ENCODE measurements at places on chromosomes 11 and 22.

DNA sequence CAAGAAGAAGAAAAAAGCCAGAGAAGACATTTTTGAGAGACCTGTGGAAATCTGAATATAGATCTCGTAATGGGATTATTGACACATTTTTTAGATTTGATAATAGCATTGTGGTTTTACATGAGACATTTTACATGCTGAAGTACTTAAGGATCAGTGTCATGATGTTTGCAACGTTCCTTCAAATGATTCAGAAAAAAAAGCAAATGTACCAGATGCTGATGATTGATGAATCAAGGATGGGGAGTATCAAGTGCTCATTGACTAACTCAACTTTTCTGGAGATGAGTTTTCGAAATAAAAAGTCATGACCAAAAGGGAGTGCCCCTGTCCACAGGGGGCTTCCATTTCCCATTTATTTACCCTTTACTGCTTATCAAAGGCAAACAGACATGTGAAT lies 207.0 kb upstream of the SORL1-AS1 start:
- peaks cover 7% of the 10 kb centered on the region for H3K27me3 ChIP-seq
- no peak overlapping the region for H3K27ac ChIP-seq
- DNase-seq, result no peak
- no peaks in the 10 kb centered on the region for H3K36me3 ChIP-seq

GRCh38 chr11:43573873-43574272 lies 106.7 kb upstream of the HSD17B12 start:
- no peak overlapping the region for H3K27ac ChIP-seq
- peaks cover 76% of the 10 kb centered on the region for H3K27me3 ChIP-seq
- no peaks in the 10 kb centered on the region for H3K36me3 ChIP-seq
- no peak for DNase-seq
- no peaks in the 10 kb centered on the region for H3K4me1 ChIP-seq

- peaks cover 8% of the 10 kb centered on the region for H3K4me1 ChIP-seq
- H3K36me3 ChIP-seq, result no peaks in the 10 kb centered on the region
Measured at GRCh38 chr11:77140231-77140851, 12.3 kb downstream of the MYO7A start.

DNA sequence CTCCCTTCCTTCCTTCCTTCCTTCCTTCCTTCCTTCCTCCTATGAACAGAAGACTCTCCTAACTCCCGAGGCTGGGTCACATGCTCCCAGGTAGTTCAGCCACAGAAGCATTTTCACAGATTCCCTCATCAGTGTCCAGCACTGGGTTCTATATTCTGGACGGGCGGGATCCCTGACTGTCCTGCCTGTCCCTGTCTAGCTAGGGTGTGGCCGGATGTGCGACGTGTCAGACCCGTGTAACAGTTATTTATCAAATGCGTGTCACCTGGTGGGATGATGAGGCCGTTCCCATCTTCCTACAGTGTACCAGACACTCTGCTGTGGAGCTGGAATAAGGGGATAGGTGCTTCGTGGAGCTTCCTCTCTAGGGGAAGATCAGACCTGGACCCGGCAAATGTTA lies 901.0 kb downstream of the BRD1 start:
- H3K4me3 ChIP-seq, result no peak overlapping the region
- H3K36me3 ChIP-seq, result no peaks in the 10 kb centered on the region
- no peaks in the 10 kb centered on the region for H3K27me3 ChIP-seq

GRCh38 chr11:7514099-7514591 lies 346 bp downstream of the PPFIBP2 start:
- peaks cover 6% of the 10 kb centered on the region for H3K4me1 ChIP-seq
- peak overlapping the region; percentile 27 for H3K4me3 ChIP-seq
- H3K27me3 ChIP-seq, result peaks cover 32% of the 10 kb centered on the region
- H3K27ac ChIP-seq, result no peak overlapping the region
- DNase-seq, result no peak
- no peaks in the 10 kb centered on the region for H3K36me3 ChIP-seq

DNA sequence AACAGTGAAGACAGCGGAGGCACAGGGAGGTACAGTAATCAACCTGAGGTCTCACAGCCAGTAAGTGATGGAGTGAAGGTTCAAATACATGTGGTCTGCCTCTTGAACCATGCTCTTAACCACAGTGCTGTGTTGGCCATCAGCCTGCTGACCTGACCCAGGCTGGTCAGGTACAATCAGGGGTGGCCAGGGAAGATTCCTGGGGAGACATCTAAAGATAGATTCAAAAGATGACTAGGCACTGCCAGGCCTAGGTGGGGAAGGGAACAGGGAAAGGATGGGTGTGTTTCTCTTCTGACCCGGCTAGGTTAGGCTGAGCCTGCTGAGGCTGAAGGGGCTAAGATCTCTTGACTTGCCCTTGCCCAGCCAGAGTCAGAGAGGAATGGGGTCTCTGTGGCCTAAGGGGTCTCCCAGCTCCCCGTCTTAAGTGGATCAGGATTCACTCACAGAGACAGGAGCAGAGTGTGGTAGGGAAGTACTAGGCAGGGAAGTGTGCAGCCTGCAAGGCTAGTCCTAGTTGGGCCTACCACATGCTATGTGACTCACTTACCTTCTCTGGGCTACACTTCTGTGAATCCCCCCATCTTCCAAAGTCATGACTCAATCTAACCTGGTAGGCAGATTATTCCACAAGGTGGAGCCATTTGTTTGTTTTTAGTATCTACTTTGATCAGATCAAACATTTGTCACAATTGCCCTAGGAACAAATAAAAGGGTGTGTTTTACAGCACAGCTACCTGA lies 10.4 kb upstream of the SREBF2 start:
- H3K36me3 ChIP-seq, result no peaks in the 10 kb centered on the region
- H3K27ac ChIP-seq, result no peak overlapping the region
- peak; percentile 65 for DNase-seq
- H3K4me1 ChIP-seq, result peaks cover 3% of the 10 kb centered on the region
- H3K27me3 ChIP-seq, result no peaks in the 10 kb centered on the region

- no peak overlapping the region for H3K27ac ChIP-seq
- H3K27me3 ChIP-seq, result no peaks in the 10 kb centered on the region
- peaks cover 5% of the 10 kb centered on the region for H3K4me1 ChIP-seq
- H3K36me3 ChIP-seq, result no peaks in the 10 kb centered on the region
Measured at GRCh38 chr11:34909415-34909814, 6.8 kb downstream of the APIP start.

DNA sequence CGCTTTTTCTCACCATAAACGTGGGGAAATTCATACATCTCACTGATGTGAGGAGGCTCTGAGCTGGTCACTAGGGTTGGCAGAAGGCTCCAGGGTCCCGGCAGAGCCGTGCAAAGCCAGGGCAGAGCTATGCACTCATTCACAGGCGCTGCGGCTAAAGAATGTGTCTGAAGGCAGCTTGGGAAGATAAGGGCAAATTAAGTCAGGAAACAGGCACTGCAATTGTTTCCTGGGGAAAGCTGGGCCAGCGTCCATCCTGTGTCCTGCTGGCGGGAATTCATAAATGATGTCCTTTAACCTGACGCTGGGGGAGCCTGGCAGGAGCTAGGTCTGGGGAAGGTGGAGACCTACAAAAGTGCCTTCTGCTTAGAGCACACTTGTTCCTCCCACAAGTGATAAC lies 27.6 kb downstream of the PKNOX2 start:
- H3K27me3 ChIP-seq, result peaks cover 4% of the 10 kb centered on the region
- H3K36me3 ChIP-seq, result no peaks in the 10 kb centered on the region
- peak; percentile 87 for DNase-seq
- no peak overlapping the region for H3K27ac ChIP-seq
- H3K4me1 ChIP-seq, result peaks cover 8% of the 10 kb centered on the region

DNA sequence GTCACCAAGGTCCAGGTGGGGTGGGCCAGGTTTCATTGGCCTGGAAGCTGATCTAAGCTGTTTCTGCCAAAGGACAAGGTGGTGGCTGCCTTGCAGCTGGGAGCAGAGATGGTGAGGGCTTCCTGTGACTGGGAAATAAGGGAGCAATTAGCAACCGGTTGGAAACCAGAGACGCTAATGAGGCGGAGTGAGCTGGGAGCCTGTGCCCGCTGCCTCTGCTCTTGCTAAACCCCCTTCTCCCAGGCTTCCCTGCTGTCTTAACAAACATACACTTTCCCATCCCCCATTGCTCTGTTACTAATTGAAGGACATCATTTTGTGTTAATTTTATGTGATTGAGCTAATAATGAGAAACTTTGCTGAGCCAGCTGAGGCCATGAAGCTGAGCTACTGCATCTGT lies 121.8 kb downstream of the INSC start:
- H3K27ac ChIP-seq, result no peak overlapping the region
- no peak overlapping the region for H3K4me3 ChIP-seq
- no peak for DNase-seq
- no peaks in the 10 kb centered on the region for H3K36me3 ChIP-seq

DNA sequence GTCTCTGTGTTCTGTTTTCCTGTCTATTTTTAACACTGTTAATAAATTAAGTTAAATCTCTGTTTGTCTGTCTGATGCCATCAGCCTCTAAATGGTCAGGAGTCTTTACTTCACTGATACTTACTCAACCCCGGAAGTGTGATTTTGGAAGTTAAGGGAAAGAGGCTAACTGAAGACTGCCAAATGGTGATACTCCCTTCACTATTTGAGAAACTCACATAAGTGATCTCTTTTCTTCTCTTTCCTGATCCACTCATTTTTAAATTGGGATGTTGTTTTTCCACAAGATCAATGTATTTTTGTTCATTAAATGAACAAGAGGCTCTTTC lies 389 bp upstream of the CASP12 start:
- no peak overlapping the region for H3K4me3 ChIP-seq
- peak overlapping the region; percentile 74 for H3K27ac ChIP-seq
- H3K4me1 ChIP-seq, result peaks cover 25% of the 10 kb centered on the region
- no peaks in the 10 kb centered on the region for H3K36me3 ChIP-seq

DNA sequence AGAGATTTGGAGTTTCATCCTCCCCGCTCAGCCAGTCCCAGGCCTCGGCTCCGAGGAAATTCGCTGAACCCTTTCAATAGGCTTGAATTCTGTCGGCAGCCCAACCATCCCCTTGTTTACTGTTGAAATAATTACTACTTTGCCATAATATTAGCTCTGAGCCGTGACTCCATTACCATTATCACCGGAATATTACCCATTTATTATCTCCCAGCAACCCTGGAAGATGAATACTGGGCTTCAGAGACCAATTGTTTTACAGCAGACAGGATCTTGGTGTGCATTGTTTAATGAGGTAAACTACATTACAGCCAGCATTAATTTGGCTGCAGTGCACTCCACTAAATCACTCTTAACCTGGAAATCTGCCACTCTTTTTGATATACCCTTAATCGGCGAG lies 867.4 kb downstream of the NTM start:
- no peak overlapping the region for H3K4me3 ChIP-seq
- no peaks in the 10 kb centered on the region for H3K36me3 ChIP-seq
- no peaks in the 10 kb centered on the region for H3K4me1 ChIP-seq
- H3K27me3 ChIP-seq, result no peaks in the 10 kb centered on the region
- no peak overlapping the region for H3K27ac ChIP-seq
- DNase-seq, result no peak

DNA sequence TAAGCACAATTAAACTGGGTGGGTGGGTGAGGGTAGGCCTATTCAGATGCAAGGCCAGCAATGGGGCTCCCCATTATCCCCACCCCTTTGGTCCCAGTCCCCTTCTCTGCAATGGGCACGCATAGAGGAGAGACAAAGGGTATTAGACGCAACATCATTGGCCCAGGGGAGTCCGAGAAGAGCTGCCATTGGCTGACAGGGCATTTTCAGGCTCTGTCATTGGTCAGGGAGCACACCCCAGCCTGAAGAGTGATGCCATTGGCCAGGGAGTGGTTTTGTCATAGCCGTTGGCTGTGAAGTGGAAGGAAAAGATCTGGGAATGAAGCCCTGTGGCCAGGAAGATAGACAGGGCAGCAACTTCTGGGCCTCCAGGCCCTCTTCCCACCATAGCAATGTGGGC lies 2.8 kb upstream of the TRIM3 start:
- peaks cover 20% of the 10 kb centered on the region for H3K4me1 ChIP-seq
- DNase-seq, result no peak
- no peaks in the 10 kb centered on the region for H3K27me3 ChIP-seq
- H3K27ac ChIP-seq, result no peak overlapping the region

GRCh38 chr11:73753938-73754337 lies 6.9 kb downstream of the RAB6A start:
- no peaks in the 10 kb centered on the region for H3K27me3 ChIP-seq
- H3K4me3 ChIP-seq, result no peak overlapping the region
- H3K27ac ChIP-seq, result no peak overlapping the region
- H3K36me3 ChIP-seq, result peaks cover 5% of the 10 kb centered on the region

DNA sequence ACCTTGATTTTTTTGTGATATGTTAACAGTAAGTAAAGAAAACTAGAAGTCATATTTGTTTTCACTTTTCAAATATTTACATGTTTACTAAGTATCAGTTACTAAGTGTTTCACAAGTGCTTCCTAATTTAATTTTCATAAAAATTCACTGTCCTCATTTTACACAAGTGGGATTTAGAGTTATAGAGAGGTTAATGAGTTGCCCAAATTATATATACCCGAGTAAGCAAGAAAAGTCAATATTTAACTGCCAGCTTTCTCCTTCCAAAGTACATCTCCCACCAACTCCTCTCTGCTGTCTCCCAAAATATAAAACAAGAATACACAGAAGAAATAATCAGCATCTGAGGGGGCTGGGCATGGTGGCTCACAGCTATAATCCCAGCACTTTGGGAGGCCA lies 896.7 kb upstream of the ANO3 start:
- H3K36me3 ChIP-seq, result no peaks in the 10 kb centered on the region
- no peak overlapping the region for H3K4me3 ChIP-seq
- H3K27me3 ChIP-seq, result no peaks in the 10 kb centered on the region
- H3K27ac ChIP-seq, result no peak overlapping the region
- no peaks in the 10 kb centered on the region for H3K4me1 ChIP-seq
